Astrocyte of the hippocampus (primary cell): ENCODE measurements at places on chromosomes 1 and 21.
A peak's percentile ranks its signal among the peaks of the same experiment; 100 is the strongest.

GRCh38 chr1:78855258-78855657, 151.3 kb downstream of the ADGRL4 start:
- DNase-seq: no peak

GRCh38 chr1:79950511-79950910, 944.0 kb upstream of the ADGRL4 start:
- no peak for DNase-seq

- no peak for DNase-seq
These were observed 21.7 kb downstream of the RNF187 start for GRCh38 chr1:228508840-228509415.

DNA sequence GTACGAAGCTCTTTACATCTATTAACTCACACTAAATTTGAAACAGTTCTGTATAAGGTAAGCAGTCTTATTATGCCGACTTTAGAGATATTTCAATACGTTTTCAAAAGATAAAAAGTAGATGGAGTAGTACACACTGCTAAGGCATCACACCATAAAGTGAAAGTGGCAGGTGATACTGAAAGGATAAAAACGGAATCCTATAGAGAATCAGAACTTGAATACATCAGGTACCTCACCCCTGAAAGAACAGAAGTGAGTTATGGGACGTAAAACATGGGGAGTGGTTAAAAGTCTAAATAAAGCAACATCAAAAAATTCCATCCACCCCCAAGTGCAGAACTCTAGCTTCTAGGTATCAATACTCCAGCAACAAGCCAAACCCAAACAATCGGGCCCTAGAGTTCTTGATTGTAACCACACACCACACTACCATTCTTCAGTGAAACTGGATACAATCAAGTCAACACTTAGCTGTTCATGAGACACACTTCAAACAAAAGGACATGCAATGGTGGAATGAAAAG, 142.6 kb downstream of the SMYD3 start:
- no peak for DNase-seq

DNA sequence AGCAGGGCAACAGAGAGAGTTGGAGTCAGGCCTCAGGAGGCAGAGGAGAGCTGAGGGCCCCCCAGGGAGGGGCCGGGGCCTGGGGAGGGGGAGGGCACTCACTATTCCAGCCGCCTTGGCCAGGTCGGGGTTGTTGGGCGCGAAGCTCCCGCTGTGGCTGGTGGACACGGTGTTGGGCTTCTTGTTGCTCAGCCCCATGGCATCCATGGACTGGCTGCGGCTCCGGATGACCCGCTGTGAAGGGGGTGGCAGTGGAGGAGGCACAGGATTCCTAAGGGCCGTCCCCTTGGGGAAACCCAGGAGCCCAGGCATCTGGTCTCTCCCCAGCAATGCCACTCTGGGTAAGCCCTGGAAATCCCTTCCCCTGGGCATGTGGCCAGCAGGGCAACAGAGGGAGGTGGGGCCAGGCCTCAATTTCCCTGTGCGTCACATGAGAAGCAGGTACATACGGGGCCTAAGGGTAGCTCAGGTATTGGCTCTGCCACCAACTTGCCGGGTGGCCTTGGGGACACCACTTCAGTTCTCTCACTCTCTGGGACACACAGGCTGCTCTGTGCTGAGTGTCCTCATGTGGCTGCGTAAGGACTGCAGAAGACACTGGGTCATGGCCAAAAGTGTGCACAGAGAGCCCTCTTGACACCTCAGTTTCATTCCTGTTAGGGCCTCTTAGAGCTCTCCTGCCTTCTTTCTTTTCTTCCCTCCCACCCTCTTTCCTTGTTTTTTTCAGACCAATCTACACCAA, 63.0 kb downstream of the RAP1GAP start:
- DNase-seq: no peak

DNA sequence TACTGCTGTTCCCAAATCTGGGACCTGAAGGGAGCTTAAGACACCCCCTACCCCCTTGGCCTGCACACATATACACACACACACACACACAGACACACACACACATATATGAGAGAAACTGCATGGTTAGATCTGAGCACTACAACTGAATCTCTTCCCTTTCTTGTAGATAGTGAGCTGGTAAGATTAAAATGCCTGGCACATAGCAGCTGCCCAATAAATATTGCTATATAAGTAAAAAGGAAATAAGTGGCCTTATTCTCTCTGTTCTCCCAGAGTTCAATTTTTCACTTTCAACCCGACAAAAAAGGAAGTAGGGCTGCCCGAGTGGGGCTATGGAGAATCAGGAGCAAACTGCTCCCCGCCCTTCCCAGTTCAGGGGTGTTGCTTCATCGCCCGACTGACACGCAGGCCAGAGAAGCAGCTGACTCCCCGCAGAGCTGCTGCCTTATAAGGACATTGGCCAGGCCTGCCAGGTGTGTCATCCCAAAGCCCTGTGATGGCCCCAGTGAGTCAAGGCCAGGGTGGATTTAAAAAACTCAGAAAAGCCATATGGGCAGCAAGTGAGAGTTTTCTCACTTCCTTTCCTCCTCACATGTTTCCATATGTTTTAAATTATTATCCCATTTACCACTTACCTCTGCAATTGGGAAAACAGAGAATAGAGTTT, 106.5 kb upstream of the SLC44A3 start:
- peak; percentile 82 for DNase-seq

- no peak for DNase-seq
These were observed 11.7 kb downstream of the ABCG1 start for GRCh38 chr21:42230636-42231035.

GRCh38 chr1:8152731-8153702, 126.9 kb upstream of the ERRFI1 start:
- no peak for DNase-seq

DNA sequence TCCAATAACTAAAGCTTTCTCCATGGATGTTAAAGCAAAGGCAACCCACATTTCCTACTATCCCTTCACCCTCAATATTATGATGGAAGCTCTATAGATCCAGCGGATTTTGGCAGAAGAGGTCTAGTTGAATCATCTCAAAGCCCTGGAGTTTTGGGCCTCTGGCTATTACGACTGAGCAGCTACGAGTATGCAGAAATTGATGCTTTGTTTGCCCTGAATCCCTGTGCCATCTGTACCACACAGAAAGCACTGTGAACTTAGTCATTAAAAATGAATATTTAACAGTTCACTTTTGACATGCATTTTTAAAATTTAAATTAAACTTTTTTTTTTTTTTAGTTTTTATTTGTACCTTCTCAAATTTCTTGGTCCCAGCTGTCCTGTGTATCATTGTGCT, 705.4 kb upstream of the PTBP2 start:
- DNase-seq: no peak

DNA sequence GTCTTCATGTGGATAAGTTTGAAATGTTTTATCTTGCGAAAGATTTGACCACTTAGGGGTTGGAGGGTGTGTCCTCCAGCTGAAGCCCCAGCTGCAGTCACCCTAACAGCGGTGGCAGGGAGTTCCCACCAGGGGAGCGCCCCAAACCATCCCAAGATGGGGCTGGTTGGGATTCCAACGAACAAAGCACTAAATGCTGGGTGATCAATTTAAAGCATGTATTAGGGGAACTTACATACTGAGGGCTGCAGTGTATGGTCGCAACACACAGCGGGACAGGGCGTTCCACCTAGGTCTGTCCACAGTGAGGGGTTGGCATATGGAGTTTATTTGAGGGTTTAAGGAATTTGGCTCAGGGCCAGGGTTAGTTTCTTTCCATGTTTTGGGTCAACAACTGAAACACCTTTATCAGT, 26.3 kb downstream of the SLC37A1 start:
- DNase-seq: no peak
